Fibroblast of skin of abdomen (primary cell): ENCODE measurements at places on chromosomes 12 and 14.

- DNase-seq, result no peak
These were observed 50.4 kb downstream of the PSMA6 start for GRCh38 chr14:35342489-35343010.

- no peak for DNase-seq
These were observed 352.2 kb downstream of the FSCB start for GRCh38 chr14:44154874-44155273.

DNA sequence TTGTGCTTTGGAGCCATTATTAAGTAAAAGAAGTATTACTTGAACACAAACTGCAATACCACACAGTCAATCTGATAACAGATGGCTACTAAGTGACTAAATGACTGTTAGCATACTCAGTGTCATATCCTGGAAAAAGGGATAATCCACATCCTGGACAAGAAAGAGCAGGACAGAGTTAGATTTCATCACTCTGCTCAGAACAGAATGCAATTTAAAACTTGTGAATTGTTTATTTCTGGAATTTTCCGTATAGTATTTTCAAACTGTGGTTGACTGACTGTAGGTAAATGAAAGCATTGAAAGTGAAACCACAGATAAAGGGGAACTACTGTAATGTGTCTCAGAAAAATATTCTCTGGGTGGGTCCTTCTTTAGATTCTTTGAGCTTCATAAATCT is 458.8 kb downstream of the TMEM117 start:
- no peak for DNase-seq

GRCh38 chr12:12202747-12203146 is 64.1 kb downstream of the LRP6 start:
- no peak for DNase-seq

- no peak for DNase-seq
These were observed 37.9 kb downstream of the CYP46A1 start for GRCh38 chr14:99721792-99722516.

DNA sequence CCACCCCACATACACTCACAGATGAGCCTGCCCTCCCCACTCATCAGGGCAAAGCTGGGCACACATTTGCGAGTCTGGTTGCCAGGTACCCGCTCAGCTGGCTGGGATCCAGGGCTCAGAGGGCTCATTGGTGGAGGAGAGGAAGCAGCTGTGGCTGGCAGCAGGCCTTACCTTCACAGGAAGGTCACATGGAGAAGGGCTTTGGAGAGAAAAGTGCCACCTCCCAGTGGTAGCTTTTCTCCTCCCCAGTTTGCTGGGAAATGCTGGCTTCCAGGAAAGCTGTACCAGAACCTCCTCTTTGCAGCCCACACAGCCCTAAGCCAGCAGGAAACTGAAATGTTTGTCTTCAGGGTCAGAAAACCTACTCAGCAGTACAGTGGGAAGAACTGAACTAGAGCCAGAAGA is 55.6 kb downstream of the LGMN start:
- no peak for DNase-seq

- DNase-seq, result no peak
These were observed 25.4 kb downstream of the HSPB8 start for GRCh38 chr12:119204131-119204530.

DNA sequence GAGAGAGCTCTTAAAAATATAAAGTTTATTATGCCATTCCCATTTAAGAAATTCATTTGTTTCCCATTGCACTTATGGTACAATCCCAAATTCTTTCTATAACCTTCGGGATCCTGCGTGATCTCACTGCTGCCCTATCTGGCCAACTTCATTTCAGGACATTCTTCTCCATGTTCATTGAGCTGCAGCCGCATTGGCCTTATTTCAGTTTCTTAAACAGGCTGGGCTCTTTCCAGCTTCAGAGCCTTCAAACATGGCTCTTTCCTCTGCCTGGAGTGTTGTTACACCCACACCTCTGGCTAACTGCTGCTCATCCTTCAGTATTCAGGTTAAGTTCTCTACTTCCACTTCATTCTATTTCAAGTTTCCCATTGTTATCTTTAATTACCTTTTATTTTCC is 58.5 kb upstream of the LRTM2 start:
- DNase-seq, result no peak

DNA sequence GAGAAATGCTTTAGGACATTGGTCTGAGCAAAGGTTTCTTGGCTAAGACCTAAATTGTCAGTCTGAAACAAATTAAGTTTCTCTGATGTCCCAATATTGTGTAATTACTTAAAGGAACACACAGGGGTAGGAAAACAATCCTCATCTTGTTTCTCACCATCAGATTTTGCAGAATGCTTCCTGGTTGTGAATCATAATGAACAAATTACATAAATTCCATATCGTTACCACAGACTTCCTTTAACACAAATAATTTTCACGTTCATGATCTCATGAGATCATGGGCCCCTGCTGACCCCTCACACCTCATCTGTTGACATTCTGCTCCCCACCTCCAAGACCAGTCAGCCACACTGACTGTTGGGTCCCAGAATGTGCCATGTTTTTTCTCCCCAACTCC is 194.1 kb downstream of the MON2 start:
- DNase-seq, result peak; percentile 86

- DNase-seq, result no peak
These were observed 100.4 kb downstream of the IRF2BPL start for GRCh38 chr14:76927971-76928700.

- no peak for DNase-seq
These were observed 6.3 kb upstream of the FLRT2 start for GRCh38 chr14:85523624-85524023.

DNA sequence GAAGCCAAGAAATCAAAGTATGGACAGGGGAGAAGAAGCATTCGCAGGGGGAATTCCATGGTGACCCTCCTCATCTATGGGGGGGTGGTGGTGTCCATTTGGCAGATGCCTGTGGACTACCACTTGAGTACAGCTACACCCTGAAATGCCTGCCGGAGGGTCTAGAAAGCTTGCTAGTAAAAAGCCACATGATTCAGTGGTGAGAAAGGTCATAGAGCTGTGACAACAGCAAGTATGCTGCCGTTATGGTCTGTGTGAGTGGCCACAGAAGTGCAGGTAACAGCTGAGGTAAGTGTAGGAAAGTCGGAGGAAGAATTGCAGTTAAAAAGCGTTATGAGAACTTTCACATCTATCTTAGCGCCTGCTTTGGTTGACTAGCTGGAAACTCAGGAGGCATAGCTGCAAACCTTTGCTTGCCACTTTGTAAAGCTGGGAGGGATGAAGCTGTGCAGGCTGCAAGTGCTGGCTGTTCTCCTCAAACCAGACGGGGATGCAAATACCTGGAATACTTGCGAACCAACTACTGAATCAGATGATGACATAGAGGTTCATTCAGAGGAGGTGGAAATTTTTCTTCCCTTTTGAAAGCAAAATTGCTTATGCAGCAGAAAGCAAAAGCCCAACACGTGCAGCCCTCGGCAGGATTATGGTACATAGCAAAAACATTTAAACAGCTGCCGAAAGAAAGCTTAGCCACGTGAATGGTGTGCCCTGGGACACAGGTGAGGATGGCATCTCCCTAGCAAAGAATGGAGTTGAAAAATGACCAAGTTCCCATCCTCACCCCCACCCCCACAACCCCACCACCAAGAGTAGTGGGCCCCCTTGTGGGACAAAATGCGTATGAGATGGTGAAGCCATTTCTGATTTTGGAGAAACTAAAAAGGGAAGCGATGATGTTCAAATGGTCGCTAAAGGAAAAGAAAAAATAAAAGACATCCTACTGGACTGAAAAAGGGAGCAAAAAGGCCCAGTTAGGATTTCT is 287.0 kb downstream of the RERGL start:
- no peak for DNase-seq

DNA sequence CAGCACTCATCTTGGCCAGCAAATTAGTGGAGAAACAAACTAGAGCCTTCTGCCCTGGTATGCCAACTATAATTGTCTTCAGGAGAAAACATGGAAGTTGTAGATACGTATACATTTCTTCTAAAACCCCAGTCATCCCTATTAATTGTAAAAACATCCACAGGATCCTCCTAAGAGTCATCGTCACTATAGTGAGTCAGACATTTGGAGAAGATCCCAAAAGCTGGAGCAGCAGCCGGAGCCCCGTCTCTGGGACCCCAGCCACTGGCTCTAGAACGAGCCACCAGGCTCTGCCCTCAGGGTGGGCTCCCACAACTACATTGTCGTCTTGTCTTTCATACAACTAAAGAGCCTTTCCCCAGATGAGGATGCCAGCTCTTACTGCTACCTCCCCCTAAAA is 15.5 kb downstream of the PRKAB1 start:
- DNase-seq, result peak; percentile 42

DNA sequence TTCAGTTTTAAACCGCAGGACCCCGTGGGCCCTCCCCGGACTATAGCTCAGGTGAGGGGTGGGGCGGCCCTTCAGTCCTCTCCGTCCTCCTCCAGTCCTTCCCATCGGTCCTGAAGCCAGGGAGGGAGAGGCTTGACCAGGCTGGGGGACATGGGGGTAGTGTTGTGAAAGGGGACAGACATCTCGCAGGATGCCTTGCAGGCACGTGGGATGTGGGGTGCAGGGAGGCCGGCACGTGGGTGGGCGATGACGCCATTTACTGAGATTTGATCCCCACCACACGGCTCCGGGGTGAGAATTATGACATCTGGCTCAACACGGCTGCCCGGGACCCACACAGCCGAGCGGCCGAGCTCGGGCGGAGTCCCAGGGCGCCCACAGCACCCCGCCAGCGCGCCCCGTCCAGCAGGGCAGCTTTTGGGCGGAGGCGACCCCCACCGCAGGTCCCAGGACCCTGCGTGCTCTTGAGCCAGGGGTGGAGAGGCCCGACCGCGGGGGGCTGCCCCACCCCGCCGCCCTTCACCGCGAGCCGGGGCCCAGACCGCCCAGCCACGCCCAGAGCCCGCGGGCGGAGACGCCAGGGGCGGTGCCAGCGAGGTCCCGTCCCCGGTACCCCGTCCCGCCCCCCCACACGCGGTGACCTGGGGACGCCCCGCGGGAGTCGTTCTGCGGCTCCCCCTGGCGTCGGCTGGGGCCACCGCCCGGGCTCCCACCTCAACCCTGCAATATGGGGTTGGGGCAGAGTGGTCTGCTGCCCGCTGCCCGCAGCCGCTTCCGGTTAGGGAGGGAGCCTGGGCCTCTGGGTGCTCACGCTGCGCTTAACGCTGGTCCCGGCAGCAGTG is 3.3 kb upstream of the EXOC3L4 start:
- DNase-seq, result peak; percentile 24

- DNase-seq, result peak; percentile 99
These were observed 96.9 kb upstream of the TMPO start for GRCh38 chr12:98418357-98419075.

- no peak for DNase-seq
These were observed 439.6 kb upstream of the LRFN5 start for GRCh38 chr14:41167040-41167439.

GRCh38 chr12:1662761-1663439 is 28.0 kb upstream of the ADIPOR2 start:
- DNase-seq, result peak; percentile 36

GRCh38 chr12:29314416-29314815 is 66.6 kb downstream of the ERGIC2 start:
- DNase-seq, result no peak

GRCh38 chr12:104825408-104825807 is 132.7 kb downstream of the SLC41A2 start:
- DNase-seq, result no peak

- no peak for DNase-seq
These were observed 19.9 kb upstream of the CD27 start for GRCh38 chr12:6424866-6425265.

DNA sequence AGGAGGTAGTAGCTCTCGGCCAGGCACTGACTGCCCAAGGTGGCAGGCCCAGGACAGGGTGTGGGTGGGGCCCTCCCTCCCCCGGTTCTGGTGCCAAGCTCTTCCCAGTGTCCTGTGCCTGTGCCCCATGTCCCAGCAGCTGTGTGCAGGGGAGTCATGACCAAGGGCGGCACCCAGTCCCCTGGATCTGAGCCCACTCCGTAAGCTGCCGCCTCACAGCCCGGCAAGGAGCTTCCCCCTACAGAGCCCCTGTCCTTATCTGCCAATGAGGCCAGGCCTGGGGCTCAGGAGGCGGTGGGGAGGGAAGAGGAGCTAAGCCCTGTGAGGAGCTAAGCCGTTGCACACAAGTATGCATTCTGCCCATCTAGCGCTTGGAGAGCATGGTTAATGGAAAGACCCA is 5.6 kb upstream of the C14orf180 start:
- no peak for DNase-seq

GRCh38 chr14:101963052-101963451 is 1.3 kb upstream of the DYNC1H1 start:
- no peak for DNase-seq

- DNase-seq, result peak; percentile 62
These were observed 32.1 kb downstream of the DEPDC4 start for GRCh38 chr12:100234591-100235304.

- DNase-seq, result peak; percentile 49
These were observed 7.6 kb upstream of the PFDN5 start for GRCh38 chr12:53287741-53288216.

GRCh38 chr12:34602213-34602940 is 580.1 kb downstream of the ALG10 start:
- no peak for DNase-seq

DNA sequence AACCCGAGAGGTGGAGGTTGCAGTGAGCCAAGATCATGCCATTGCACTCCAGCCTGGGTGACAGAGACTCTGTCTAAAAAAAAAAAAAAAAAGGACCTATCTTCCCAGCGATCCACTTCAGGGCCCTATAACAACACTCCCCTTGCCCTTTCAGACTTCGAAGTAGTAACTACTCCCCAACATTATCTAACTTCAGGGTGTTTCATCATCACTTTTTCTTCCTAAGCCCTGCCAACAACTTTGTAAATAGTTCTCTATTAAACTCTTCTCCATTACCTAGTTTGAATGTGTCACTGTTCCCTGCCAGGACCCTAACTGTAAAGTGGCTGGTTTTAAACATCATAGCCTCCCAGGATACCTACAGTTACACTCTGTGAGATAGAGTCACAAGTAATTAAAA is 220.8 kb downstream of the BTG1 start:
- no peak for DNase-seq

GRCh38 chr12:102371165-102371564 is 109.2 kb downstream of the IGF1 start:
- DNase-seq, result no peak

- DNase-seq, result no peak
These were observed 129.8 kb upstream of the CPM start for GRCh38 chr12:69062621-69063237.

DNA sequence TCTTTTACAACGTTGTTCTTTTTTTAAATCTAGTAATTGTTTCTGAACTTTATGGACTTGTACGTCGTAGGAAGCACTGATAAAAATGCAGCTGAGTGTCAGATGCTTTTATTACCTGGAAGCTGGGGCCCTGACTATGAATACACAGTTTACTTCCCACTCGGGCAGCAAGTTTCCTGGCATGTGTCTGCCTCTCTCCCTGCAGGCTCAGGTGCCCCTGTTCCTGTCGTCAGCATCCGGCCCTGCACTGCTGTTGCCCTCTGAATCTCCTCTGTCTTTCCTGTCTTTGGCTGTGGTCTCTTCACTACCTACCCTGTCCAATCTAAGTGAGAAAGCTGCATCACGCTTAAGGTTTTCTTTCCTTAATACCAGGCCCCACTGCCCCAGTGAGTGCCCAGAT is 75.8 kb downstream of the PELI2 start:
- no peak for DNase-seq

GRCh38 chr12:31959701-31960391 is 631 bp downstream of the RESF1 start:
- DNase-seq, result peak; percentile 53
